Activated CD4-positive, alpha-beta T cell treated with anti-CD3 and anti-CD28 coated beads, Interleukin-2, amount 10 ng/mL, durations not matched to agents 24 days and 14 days (primary cell): ENCODE measurements at places on chromosomes 16 and 17. TPM values are rescaled to one million over a fixed set of nuclear protein-coding genes. Genes with fewer than 3 reads are reported as not detected.

DNA sequence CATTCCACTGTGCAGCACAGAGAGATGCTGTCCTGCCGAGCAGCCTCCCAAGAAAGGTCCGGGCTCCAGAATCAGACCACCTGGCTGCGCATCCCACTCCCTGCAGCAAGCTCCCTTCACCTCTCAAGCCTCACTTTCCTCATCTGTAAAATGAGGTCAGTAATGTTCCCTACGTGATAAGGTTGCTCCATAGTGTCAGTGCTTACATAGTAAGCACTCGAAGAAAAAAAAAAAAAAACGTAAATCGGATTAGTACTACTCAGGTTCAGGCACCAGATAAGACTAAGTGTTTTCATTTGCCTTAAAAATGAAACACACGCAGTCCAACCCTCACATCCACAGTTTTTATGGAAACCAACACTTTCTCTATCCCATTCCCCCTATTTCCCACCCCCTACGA lies 76.7 kb downstream of the CCT6B start:
- no peak overlapping the region for H3K27ac ChIP-seq
- peaks cover 28% of the 10 kb centered on the region for H3K27me3 ChIP-seq
- no peak for DNase-seq
- H3K4me1 ChIP-seq = no peaks in the 10 kb centered on the region
- no peak overlapping the region for H3K4me3 ChIP-seq

DNA sequence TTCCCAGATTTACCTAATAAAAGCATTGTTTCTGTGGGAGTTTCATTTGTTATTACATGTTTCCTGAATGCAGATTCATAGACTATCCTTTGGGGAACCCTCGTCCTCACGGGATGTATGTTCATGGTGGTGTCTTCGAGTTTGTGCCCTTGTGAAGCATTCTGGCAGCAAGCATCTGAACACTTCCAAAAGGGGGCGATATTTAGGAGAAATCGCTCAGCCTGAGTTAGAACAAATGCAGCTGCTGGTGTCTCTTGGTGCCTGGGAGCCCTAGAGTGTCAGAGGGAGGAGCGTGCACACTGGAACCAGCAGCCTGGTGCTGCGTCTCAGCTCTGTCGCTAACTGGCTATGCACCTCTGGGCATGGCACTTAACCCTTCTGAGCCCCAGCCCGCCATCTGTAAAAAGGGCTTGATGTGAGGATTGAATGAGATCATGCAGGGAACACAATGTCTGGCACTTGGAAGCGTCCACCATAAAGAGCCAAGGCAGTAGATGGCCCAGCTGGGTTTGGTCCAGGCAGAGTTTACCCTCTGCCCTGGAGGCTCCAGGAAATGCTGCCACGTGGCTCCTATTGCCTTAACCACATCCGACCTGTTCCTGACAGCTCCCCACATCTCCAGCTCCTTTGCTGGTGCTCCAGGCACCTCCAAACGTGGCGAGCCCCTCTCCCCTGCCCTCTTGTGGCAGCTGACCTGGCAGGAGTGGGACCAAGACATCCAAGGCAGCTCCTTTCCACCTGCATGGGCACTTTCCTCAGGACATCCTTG lies 25.0 kb upstream of the C16orf78 start:
- H3K27ac ChIP-seq = no peak overlapping the region
- H3K36me3 ChIP-seq = no peaks in the 10 kb centered on the region
- peaks cover 4% of the 10 kb centered on the region for H3K4me1 ChIP-seq
- no peak for DNase-seq

Gene CCDC200
- 0.65 and 0.92 TPM in 2 replicates for total RNA-seq

Gene CACNG1
- total RNA-seq = not detected in 2 replicates
